ENCODE measurements at places on chromosomes 13 and 19. TPM values are rescaled to one million over a fixed set of nuclear protein-coding genes. Genes with fewer than 3 reads are reported as not detected.

ZNF416 gene
- 15.1 TPM for total RNA-seq

KLK5 gene
- not detected for total RNA-seq

LHB gene
- total RNA-seq = not detected

FXYD1 gene
- total RNA-seq = not detected

ZNF582 gene
- total RNA-seq = 4.8 TPM

ZNF382 gene
- 110 TPM for total RNA-seq

CEACAM18 gene
- total RNA-seq = not detected

MBD3L5 gene
- not detected for total RNA-seq

TMPRSS9 gene
- total RNA-seq = 0.16 TPM

ZNF723 gene
- not detected for total RNA-seq

NRTN gene
- not detected for total RNA-seq

NLRP5 gene
- not detected for total RNA-seq

ZSCAN4 gene
- total RNA-seq = not detected

TEX101 gene
- total RNA-seq = not detected

DNA sequence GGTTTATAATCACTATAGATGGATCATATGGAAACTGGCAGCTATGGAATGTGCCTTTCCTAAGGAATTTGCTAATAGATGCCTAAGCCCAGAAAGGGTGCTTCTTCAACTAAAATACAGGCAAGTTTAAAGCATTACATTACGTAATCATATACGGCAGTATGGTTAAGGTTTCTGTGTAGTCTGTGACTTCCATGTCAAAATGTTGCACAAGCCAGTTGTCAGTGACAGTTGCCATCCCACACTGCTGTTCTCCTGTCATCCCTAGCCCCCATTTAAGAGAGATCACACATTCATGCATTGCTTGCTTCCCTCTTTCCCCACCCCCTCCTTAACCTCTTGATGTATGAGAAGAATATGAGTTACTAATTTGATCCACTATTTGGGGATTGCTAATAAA is 47.3 kb downstream of the BRCA2 start:
- no peak for DNase-seq

GRCh38 chr19:55081770-55082019 is 6.0 kb downstream of the EPS8L1 start:
- DNase-seq = no peak

GRCh38 chr13:51818781-51819511 is 15.0 kb upstream of the DHRS12 start:
- no peak for DNase-seq

GRCh38 chr19:35353635-35354034 is 4.6 kb upstream of the FFAR3 start:
- no peak for DNase-seq

- no peak for DNase-seq
Measured at GRCh38 chr13:47708386-47708785, 292.7 kb downstream of the SUCLA2 start.

DNA sequence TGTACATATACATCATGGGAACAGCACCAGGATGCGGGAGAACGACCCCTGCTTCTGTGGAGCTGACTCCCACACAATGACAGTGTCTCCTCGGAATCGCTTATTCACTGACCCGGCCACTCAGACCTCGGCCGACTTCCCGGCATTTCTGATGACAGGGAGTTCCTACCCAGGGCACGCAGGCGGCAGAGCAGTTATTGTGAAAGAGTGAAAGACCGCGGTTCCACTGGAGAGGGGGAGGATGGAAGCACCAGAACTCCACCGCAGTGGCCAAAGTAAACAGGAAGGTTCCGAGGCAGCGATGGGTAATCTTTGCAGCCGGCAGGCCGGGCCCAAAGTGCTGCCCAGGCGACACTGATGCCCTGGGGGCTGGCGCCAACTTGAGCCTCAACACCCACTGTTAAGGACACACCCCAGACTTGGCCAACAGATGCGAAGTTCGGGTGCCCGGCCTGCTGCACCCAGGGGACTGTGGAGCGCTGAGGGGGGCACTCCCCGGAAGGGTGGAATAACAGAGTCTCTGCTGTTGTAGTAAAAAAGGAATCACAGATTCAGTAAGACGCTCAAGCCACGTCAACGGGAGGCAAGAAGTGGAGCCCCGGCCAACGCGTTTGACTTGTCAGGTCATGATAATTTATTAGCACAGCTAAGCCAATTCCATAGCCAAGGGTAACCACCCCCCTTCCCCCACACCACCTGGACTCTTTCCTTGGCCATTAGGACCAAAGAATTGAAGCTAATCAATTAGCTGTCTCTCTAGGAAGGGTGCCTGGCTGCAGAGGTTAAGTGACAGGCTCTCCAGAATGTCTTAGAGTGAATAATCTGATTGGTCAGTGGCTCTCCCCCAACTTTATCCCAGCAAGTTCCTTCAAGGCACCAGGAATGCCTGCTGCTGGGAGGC is 5.8 kb downstream of the MLLT1 start:
- DNase-seq = peak; percentile 30

DNA sequence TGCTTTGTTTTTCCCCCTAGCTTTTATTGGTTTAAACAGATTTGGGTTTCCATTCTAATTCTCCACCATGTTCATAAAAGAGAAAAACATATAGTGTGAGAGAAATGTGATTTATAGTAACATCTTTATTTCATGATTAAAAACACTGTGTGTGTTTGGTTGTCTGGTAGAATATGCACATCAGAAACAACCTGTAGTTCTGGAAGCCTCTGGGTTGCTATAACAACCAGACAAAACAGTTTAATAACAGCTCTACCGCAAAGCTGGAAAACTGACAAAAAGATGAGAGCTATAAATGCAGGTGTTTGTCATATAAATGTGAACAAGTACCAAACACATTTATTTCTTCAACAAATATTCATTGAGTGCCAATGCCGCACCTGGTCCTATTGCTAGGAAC is 9.8 kb downstream of the KBTBD6 start:
- DNase-seq = no peak

- no peak for DNase-seq
Measured at GRCh38 chr13:50220938-50221337, 205.7 kb downstream of the KCNRG start.

- DNase-seq = no peak
Measured at GRCh38 chr13:75963302-75963701, 327.2 kb downstream of the LMO7 start.

GRCh38 chr13:29676535-29676934 is 81.0 kb upstream of the SLC7A1 start:
- no peak for DNase-seq

DNA sequence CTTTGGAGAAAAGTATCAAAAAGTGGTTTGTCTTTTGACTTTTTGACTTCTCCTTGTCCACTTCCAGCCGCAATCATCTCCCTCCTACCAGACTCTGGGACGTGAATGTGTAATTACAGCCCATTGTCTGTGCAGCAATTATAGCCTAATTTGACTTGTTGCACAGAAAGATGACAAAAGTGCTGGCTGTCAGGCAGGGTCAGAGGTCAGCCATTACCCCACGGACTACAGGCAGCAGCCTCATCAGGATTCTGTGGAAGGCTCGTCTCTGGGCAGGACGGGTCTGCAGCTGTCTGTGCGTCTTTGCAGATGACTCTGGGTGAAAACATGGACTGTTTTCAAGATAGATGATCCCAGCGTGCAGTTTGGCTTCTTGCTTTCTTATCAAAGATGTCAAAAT is 102.2 kb upstream of the EDNRB start:
- no peak for DNase-seq

DNA sequence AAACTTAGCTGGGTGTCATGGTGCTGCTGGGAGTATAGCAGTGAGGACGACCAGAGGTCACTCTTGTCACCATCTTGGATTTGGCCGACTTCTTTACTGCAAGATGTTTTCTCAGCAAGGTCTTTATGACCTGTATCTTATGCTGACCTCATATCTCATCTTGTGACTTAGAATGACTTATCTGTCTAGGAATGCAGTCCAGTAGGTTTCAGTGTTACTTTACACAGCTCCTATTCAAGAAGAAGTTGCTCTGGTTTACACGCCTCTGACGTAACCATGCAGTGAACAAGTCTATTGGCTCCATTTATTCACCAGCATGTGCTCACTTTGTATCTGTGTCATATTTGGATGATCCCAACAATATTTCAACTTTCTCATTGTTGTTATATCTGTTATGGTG is 26.7 kb downstream of the ZNF850 start:
- no peak for DNase-seq

DNA sequence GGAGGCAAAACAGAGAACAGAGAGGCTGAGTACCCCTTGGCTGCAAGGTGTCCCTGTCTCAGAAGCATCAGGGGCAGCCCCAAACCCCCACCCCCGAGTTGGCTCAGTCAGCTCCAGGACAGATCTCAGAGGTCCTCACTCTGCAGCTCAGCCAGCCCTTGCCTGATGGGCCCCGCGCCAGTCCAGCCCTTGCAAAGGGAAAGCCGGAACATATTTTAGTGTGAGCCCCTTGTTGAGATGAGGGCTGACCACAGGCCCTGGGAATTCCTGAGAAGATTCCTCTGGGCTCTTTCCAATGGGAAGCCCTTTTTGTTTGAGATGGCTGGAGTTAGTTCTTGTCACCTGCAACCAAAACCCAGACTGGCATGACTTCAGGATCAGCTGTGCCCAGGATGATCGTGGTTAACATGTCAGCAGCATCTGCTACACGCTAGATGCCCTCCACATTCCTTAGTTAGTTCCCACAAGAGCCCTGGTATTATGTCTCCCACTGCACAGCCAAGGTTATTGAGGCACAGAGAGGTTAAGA is 33.9 kb upstream of the CCNE1 start:
- DNase-seq = no peak

- no peak for DNase-seq
Measured at GRCh38 chr19:33280351-33280921, 21.9 kb downstream of the CEBPA start.

GRCh38 chr13:99657848-99658260 is 156.6 kb downstream of the TM9SF2 start:
- no peak for DNase-seq

DNA sequence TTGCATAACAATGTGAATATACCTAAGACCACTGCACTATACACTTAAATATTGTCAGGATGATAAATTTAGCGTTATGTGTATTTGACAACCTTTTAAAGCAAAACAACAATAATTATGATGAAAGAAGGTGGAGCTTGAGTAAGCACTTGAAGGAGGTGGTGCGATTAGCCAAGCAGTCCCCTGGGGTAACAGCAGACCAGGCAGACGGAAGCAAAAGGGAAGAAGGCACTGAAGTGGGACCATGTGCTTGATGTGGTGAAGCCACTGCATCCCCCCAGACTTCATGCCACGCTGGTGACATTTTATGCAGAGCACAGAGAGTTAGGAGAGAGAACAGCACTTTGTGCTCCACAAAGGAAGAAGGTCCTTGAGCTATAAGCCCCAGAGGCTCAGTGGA is 58.3 kb upstream of the ZNF507 start:
- DNase-seq = no peak

DNA sequence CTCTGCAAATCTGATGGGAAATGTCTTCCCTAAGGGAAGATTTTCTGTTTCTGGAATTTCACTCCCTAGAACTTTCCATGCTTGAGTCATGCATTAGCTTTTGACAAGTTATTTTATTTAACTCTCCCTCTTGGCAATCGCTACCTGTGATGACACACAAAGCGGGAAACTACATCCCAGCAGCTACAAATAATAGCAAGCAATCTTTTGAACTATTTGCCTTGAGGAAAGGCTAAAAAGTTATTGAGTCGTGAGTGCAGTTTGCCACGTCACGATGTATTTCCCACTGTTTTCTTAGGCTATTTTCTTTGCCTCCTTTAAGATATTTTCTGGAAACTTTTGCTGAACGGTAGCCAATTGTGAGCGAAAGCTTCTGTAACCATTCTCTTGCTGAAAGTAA is 353.3 kb upstream of the HTR2A start:
- DNase-seq = no peak

- no peak for DNase-seq
Measured at GRCh38 chr19:18008814-18009213, 844 bp downstream of the ARRDC2 start.

- DNase-seq = no peak
Measured at GRCh38 chr13:20188667-20189553, 3.8 kb downstream of the GJB2 start.

DNA sequence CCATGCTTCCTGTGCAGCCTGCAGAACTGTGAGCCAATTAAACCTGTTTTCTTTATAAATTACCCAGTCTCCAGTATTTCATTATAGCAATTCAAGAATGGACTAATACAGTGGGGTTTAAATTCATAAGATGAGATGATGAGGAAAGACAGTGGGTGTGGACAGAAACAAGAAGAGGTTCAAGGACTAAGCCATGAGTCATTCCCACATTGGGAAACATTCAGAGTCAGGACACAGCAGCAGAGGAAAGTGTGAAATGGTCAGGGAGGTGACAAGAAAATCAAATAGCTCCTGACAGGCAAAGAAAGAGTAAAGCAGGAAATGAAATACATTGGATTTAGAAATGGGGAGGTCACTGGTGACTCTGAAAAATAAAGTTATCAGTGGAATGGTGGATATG is 9.1 kb downstream of the ZNF841 start:
- no peak for DNase-seq

DNA sequence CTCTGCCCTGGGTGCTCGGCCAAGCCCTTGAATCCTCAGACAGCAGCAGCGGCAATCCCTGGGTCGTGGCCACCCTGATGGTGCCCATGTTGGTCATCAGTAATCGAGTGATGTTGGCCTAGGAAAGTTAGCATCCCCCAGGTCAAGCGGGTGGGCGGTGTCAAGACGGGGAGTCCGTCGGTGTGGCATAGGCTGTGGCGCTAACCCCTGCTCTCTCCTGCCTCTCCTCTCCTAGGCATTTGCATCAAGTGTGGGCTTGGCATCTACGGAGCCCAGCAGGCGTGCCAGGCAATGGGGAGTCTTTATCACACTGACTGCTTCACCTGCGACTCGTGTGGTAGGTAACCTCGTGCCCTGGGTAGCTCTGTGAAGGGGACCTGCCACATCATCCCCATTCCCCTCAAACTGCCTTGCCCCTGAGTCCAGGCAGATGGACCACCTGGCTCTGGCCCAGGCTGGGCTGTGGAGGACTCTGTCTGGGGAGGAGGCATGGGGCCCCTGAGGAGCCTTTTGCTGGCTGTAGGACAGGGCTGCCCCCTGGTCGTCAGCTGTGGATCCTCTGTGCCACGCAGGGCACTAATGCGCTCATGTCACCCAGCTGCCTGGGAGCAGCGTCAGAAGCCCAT is 8.7 kb downstream of the WTIP start:
- DNase-seq = no peak

DNA sequence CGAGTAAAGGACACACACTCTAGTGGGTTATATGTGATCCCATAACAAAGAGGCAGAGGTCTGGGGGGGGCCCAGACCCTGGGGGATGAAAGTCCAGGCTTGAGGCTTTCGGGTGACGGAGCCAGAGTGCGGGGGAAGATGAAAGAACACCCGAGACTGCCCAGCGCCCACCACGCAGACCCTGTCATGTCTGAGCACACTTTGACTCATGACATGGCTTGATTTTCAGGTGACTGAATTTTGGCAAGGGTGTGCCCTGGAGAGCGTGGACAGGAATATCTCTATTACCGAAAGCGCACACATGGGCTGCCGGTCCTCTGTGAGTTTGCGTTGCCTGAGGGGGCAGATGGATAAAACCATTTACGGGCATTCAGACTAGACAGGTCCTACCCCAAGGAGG is 192.0 kb upstream of the SOX1 start:
- DNase-seq = no peak

DNA sequence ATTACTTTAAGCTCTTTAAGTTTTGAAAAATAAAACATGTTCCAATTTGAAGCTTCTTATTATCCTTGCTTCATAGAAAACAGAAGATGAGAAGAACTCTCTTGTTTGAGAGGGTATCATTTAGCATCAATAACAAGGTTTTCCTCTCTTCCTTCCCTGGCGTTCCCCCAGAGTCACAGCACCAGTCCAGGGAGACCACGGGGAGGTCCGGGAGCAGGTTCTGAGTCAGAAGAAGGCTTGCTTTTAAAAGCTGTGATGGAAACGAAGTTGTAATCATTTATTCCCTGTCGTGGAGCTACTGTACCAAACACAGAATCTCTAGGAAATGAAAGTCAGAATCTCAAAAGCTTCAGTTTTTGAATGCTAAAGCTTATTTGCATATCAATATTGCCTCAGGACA is 174.0 kb upstream of the LSM14A start:
- no peak for DNase-seq

Data from occipital lobe (tissue), 3 donors.